Right lung (tissue), 10 donors: ENCODE measurements at places on chromosomes 3 and 15.

GRCh38 chr3:112364291-112364690 is 31.3 kb downstream of the CD200 start:
- DNase-seq: no peak

- no peak for DNase-seq
These were observed 51.7 kb downstream of the CASR start for GRCh38 chr3:122235147-122235546.

- no peak for DNase-seq
These were observed 18.5 kb upstream of the WNT7A start for GRCh38 chr3:13898346-13898745.

DNA sequence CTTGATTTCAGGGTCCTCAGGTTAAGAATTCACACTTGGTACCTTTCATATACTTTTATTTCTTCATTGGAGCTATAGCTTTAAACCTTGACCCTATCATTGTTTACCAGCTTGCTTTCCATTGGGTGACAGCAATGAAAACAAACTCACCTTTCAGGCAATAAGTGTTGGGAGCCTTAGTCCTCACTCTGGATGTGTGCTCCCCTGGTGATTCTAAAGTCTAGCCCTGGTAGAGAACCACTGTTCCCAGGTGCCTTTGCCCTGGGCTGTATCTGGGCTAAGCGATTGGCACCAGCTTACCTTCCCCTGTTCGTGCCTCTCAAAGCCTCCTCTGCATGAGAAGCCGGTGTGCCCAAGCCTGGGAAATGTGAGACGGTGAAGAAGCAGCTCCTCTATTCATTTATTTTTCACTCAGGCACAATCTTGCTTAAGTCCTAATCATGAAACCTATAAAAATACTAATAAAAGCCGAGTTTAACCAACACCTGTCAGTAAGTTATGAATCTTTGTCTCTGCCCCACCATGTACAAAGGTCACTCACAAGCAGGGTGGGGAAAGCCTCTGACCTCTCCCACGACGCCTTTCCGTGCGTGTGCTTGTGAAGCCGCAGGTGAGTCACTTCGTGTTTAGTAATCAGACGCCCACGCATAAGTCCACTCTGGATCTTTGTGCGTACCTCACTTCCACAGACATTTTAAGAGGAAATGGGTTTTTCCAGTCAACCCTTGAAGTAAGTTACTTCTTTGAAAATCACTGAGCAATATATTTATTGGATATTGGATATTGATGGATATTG is 12.8 kb upstream of the ARRDC4 start:
- no peak for DNase-seq
